ENCODE measurements at places on chromosomes 3 and 15.

DNA sequence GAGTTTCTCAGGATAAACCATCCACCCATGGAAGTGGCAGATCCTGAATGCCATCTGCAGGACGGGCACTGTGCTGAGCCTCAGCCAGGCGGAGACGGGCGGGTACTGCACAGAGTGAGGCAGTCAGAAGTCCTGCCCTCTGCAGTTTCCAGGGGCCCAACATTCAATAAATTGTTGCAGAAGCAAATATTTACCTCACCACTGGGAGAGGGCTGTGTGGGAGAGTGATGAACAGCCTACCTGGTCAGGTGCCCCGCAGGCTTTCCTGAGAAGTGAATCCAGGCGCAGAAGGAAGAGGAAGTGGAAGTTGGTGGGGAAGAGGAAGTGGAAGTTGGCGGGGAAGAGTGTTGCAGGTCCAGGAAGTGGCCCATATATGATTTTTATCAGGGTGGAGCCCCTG lies 100.8 kb downstream of the SLCO3A1 start:
- no peak for DNase-seq

DNA sequence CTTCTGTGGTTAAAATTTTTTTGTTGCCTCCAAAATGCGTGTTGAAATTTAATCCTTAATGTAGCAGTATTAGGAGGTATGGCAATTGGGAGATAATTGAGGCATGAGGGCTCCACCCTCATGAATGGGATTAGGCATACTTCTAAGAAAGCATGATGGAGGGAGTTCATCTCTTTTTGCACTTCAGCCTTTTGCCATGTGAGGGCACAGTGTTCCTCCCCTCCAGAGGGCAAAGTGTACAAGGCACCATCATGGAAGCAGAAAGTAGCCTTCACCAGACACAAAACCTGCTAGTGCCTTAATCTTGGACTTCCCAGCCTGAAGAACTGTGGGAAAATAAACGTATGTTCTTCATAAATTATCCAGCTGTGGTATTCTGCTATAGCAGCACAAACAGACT lies 429.5 kb downstream of the ZIC1 start:
- DNase-seq: no peak

GRCh38 chr3:99172736-99173657 lies 271.5 kb upstream of the DCBLD2 start:
- peak; percentile 69 for DNase-seq

- no peak for DNase-seq
Observed at GRCh38 chr15:47737477-47737876, 20.2 kb downstream of the SEMA6D start.

GRCh38 chr3:5110337-5110736 lies 11.8 kb upstream of the ARL8B start:
- no peak for DNase-seq

DNA sequence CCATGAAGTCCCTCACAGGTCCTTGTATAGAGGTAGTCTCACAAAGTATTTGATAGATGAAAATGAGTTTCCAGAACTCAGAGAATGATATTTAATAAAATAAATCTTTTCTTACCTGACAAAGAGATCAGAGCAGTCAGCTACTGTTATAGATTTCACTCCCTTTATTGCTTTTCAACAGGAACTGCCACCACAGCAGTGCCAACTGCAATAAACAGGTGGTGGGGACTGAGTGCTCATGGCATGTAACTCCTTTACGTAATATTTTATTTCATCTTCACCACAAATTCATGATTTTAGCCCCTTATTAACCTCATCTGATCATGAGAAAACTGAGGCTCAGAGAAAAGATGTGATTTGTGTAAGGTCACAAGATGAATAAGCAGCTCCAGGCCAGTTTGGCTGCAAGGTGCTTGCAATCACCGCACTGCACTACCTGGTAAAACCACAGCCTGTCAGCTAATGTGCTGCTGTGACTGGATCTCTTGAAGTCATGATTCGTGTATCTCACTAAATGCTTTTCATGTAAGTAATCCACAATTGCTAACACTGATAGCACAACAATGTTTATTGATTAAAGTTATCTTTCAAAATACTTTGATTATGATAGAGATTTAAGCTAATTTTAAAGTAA lies 78.8 kb downstream of the WNT5A start:
- DNase-seq: no peak

- no peak for DNase-seq
Observed at GRCh38 chr3:87498358-87499080, 222.1 kb upstream of the POU1F1 start.

DNA sequence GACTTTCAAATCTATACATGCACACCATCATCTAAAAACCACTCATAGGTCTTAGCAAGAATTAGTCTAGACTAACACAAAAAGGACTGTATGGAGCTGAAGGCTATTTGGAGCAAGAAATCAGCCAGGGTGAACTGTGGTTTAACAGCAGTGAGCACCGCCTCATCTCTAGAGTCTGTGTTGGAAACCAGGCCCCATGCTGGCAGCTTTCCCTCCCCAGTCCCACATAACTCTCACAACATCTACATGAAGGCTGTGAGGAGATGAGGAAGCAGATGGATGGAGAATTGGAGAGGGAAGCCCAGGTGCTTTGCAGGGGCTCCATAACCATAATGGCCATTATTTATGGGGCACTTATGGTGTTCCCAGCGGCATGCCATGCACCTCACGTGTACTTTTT lies 133.2 kb upstream of the TOPAZ1 start:
- DNase-seq: no peak

DNA sequence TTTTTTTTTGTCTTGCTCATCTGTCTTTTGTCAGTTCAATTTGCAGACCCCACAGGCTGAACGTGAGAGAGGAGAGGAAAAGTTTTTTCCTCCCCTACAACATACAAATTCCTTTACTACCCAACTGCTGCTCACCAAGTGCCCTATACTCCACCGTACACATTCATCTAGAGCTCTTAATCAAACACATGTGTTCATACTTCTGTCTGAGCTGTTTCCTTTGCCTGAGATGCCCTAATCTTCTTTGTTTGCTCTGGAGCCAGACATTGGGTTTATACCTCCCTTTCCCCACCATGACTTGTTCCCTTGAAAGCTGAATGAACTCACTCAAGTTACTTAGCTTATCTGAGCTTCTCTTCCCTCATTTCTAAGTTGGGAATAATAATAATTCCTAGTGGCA lies 122.7 kb upstream of the RASGRP1 start:
- DNase-seq: no peak

DNA sequence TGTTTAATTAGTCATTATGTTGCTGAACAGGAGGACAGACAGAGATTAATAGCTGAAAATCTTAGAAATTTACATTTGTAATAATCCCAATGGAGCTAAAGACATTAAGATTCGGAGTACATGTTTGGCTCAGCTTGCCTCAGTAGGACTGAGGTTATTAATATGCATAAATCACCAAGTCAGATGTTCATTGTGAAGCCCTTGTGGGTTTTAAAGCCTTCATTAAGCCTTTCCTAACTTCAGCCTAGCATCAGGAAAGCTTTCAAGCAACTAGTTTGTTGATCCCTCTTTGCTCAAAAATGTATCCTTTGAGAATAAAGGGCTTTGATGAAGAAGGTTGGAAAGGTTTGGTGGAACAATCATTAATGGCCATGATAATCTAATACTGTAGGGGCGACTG lies 178.2 kb upstream of the CGNL1 start:
- no peak for DNase-seq

- DNase-seq: no peak
Observed at GRCh38 chr15:67852418-67852817, 12.6 kb upstream of the RNU6-1 start.

GRCh38 chr15:80060356-80061006 lies 1.0 kb downstream of the ZFAND6 start:
- no peak for DNase-seq

- no peak for DNase-seq
Observed at GRCh38 chr3:111668888-111669488, 73.8 kb upstream of the ZBED2 start.

DNA sequence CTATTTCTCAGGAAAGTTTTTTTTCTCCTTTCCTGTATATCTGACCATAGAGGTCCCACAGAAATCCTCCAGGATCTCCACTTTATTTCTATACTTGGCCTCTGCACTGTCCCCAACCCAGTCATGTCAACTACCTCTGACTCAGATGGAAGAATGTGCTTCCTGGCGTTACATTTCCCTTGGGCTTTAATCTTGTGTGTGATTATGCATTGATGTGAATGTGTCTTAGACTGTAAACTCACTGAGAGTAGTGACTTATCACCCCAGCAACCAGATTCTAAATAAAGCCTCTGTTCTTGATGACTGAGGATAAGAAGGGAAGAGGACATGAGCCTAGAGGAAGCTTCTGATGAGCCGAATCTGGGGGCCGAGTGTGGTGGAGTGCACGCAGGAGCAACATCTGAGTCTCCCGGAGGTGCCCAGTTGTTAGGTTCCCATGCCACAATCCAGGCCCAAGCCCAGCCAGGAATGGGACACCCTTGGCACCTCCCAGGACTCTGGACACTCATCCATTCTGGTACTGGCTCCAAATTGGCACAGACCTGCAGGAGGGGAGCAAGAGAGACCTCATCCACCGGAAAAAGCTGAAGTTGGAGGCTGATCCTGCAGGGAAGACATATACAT lies 32.1 kb upstream of the HEG1 start:
- no peak for DNase-seq

DNA sequence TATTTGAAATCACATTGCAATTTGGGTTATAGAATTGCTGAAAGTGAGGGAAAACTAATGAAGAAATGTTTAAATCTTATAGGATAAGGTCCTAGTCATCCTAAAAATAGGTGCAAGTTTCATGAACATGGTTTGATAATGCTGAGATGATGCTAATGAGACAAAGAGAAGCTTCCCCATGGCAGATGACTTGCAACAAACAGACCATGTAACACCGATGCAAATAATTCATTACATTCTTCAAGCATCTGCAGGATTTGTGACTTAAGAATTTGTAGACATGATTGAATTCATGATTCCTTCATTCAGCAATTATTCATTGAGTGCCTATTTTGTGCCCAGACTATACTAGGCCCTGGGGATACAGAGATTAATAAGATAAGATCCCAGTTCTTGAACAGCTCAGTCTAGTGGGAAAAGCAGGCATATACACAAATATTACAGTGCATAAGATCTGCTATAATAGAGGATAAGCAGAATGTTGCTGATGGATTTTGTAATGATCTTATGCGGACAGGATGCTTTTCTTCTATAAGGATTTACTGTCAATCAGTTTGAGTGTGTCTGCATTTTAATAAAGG lies 367.9 kb upstream of the GBE1 start:
- DNase-seq: no peak

GRCh38 chr3:86244905-86245304 lies 746.0 kb downstream of the VGLL3 start:
- DNase-seq: no peak

DNA sequence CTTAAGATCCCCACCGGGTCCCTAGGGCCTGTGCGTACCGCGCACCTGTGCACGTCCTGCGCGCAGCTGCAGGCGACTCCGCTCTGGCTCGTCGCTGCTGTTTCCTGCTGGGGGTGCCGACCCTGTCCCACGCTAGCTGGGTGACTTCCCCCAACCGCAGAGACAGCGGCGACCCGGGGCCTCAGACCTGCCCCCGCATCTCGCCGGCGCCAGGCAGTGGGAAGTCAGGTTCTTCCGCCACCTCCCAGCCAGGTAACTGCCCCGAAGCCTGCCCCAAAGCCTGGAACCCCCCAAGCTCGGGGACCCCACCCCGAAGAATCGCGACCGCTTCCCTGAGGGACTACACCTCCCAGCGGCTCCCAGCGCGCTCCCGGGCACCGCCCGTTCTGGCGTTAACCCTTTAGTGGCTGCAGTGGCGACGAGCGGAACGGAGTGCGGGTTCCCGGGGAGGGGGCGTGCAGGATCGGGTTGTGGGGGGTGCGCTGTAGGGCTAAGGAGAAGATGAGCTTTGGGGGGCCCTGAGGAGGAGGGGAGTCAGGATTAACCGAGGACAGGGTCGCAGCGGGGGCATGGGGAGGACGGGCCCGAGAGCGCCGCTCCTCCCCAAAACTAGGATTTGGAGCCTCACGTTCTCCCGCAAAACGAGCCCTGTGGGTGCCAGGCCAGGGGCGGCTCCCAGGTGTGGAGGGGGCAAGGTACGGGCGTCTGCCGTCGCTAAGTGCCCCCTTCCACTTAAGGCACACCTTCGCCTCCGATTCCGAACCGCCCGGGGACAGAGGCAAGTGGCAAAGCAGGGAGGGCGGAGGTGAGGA lies 589 bp downstream of the NEIL1 start:
- peak; percentile 87 for DNase-seq

- DNase-seq: no peak
Observed at GRCh38 chr3:177591379-177591778, 394.1 kb upstream of the TBL1XR1 start.

DNA sequence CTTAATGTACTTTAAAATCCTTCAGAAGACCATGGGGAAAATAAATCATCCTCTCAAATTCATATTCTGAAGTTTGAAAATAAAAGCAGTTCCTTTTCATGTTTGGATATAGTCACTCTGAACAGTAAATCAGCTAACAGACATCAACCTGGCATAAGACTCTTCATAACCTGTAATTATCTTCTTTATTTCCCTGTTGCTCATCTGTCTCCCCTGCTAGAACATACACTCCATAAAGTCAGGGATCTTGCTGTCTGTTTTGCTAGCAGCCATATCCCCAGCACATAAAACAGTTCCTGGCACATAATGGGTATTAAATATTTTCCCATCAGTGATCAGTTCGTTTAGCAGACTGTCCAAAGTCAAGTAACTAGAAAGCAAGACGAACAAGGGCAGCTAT lies 11.2 kb downstream of the VGLL4 start:
- DNase-seq: no peak

GRCh38 chr15:80591938-80592825 lies 102.9 kb upstream of the ABHD17C start:
- DNase-seq: no peak

GRCh38 chr3:162538906-162539305 lies 1042.3 kb downstream of the OTOL1 start:
- no peak for DNase-seq

DNA sequence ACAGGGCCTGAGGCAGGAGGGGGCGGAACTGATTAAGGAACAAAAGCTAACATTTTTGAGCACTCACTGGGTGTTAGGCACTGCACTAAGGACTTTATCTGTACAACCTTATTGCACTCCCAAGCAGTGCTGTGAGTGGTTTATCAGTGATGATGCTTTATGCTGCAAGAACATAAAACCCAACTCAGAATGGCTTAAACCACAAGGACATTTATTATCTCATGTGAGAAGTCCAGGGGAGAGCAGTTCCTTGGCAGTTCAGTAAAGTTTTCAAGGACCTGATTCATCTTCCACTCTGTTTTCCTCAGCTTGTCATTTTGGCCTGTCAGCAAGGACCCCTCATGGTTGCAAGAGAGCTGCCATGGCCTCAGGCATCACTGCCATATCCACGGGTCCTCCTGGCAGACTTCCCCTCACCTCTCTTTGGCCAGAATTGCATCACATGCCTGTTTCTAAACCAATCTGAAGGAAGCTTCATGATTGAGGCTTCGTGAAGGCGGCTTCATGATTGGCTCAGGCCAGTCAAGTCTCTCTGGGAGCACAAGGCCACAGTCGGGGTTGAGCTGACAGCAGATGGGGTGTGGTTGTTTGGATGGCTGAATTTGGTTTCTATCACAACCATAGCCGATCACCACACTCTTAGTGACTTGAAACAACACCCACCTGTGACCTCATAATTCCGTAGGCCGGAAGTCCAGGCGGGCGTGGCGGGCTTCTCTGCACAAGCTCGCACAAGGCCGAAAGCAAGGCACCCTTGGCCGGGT lies 15.8 kb downstream of the EFCC1 start:
- no peak for DNase-seq

GRCh38 chr3:141257961-141258360 lies 26.3 kb downstream of the PXYLP1 start:
- no peak for DNase-seq

- DNase-seq: no peak
Observed at GRCh38 chr3:112261742-112262141, 32.3 kb downstream of the SLC9C1 start.
